ENCODE measurements at places on chromosomes 5 and 9.

GRCh38 chr5:180170810-180171567 lies 38.0 kb downstream of the RASGEF1C start:
- no peak for DNase-seq

GRCh38 chr5:150645070-150645700 lies 4.7 kb downstream of the SYNPO start:
- peak; percentile 83 for DNase-seq

DNA sequence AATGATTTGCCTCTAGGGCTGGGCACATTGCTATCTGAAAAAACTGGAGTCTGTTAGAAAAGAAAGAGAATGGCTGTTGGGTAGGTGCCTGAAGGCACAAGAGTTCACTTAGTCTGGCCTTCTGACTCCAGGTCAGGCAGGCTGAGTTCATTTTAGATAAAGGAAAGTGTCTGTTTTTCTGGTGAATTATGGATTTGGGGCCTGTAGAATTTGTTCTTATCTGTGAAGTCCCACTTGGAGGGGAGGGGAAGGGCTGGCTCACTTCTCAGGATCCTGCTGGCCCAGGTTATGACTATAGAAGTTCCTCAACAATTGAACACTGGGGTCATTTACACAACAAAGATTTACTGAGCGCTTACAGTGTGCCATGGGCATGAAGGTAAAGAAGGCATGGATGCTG lies 11.5 kb upstream of the SEPTIN8 start:
- DNase-seq: no peak

DNA sequence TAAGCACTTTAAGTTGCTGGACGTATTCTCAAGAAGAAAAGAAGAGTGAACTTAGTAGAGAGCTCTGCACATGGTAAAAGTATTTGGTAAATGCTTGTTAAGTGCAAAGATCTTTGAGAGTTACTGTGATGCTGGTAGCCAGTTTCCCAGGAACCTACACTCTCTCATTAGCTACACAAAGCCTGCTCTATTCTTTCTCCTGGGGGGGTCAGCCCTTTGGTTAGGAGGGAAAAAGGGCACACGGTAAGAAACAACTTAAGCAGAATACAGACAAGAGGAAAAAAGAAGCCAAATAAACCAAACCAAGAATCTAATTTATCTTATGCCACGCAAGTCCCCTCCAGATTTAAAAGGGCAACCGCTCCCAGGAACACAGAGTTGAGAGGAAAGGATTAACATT lies 1100.1 kb upstream of the CDH10 start:
- no peak for DNase-seq

- no peak for DNase-seq
Measured at GRCh38 chr9:128163523-128164306, 3.6 kb downstream of the BBLN start.

- peak; percentile 22 for DNase-seq
Measured at GRCh38 chr5:109907731-109908130, 218.0 kb downstream of the MAN2A1 start.

GRCh38 chr5:81779125-81779915 lies 28.4 kb upstream of the SSBP2 start:
- no peak for DNase-seq

DNA sequence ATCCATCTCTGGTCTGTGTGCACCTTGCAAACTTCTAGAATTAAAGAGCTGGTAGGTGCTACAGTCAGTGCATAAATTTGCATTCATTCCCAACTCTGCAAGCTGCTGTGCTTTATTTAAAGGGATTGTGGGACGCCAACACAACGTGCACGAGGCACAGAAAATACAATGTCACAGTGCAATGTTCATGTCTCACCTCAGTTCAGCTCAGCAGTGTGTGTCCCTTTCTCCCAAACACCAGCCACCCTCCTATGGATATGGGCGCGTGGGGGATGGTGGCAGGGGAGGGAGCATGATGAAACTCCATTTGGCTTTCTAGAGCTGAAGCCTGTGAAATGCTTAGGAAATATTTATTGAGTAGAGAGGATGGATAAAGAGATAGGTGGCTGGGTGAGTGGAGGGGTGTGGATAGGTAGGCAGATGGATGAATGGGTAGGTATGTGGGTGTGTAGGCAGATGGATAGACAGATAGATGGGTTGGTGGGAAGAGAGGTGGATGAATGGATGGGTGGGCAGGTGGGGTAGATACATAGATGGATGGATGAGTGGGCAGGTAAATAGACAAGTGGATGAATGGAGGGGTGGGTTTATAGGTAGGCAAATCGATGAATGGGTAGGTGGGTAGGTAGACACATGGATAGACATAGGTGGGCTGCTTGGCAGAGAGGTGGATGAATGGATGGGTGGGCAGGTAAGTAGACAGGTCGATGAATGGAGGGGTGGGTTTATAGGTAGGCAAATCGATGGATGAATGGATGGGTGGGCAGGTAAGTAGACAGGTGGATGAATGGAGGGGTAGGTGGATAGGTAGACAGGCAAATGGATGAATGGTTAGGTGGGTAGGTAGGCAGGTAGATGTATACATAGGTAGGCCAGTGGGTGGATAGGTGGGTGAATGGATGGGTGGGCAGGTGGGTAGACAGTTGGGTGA lies 92.7 kb upstream of the FCN2 start:
- DNase-seq: no peak

DNA sequence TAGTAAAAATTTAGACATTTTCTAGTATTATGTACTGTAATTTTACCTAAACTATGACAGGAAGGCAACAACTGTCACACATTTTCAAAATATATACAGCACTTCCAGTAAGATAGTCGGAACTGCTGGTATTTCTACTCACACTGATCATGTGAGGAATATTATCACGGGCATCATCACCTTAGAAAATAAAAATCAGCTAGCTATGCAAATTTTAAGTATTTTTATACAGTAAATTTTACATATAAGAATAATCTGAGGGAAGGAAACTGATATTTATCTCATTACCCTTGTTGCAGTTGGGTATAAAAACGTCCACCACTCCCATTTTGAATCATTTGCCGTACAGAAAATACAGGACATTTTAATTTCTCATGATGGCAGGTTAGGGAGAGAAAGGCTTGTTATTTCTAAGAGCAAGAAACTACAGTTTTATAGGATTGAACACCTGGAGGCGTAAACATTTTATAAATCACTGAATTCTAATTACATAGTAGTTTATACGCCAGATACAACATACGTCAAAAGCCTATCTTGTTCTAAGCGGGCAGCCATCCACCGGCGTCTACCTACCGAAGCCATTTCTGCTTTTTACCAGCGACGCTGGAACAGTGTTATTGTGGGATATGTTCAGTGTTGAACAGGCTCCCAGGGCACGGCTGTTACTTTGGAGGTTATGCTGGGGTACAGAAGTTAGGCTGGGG lies 729 bp upstream of the TNPO1 start:
- DNase-seq: no peak

DNA sequence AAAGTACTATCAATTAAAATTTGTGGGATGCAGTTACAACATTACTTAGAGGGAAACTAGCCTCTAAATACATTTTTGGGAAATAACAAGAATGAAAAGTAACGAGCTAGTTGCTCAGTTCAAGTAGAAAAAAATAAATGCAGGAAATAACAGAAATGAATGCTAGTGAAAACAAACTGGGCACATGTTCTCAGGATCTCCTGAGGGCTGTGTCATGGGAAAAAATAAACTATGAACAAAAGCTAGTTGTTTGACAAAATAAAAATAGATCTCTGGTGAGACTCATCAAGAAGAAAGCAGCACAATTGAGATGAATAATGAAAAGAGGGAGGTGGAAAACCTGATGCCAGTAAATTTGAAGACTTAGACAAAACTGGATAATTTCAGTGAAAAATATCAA lies 16.3 kb downstream of the IDNK start:
- no peak for DNase-seq

GRCh38 chr5:149149942-149150341 lies 8.6 kb downstream of the ABLIM3 start:
- no peak for DNase-seq

- no peak for DNase-seq
Measured at GRCh38 chr9:95499847-95500246, 16.9 kb downstream of the PTCH1 start.

- no peak for DNase-seq
Measured at GRCh38 chr9:28378231-28378630, 805.0 kb upstream of the C9orf72 start.

- no peak for DNase-seq
Measured at GRCh38 chr9:125295657-125296056, 34.0 kb downstream of the GAPVD1 start.

DNA sequence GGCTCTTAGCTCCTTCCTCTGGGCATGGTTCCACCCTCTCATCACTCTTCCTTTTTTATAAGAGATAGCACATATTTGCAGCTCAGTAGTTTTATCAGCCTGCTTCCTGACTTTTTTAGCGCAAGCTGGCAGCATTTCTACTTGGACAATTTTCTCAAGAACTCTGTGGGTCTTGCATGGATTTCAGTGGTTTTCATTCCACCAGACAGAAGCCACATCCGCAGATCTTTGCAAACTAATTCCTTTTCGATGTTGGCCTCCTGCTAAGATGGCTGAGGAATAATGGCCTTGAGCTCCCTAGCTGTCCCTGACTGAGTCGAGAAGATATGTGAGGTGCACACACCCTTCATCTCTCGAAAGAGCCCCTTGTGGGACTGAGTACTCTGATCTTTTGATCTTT lies 49.5 kb downstream of the GALNT12 start:
- no peak for DNase-seq

DNA sequence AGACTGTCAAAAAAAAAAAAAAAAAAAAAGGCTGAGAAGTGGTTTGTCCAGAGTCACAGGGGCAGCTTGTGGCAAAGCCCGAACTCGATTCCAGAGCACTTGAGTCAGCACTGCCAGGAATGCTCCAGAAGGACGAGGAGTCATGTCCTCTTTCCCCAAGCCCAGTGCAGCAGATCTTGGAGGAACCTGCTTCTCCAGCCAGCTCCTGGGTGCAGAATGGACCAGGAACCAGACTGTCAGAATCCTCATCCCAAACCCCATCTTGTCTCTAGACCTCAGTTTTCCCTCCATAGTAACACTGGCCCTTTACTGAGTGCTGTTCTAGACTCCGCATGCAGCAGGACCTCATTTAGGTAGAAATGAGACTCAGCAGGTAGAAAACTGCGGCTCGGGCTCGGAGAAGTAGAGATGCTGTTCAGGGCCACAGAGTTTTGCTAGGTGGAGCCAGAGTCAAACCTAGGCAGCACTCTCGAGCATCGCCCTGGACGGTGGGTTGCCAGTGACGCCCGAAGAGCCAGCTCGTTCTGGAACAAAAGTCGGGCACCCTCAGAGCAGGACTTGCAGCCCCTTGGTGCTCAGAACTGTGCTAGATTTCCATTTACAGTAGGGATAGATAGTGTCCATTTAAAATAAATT lies 15.4 kb downstream of the CD74 start:
- peak; percentile 76 for DNase-seq

DNA sequence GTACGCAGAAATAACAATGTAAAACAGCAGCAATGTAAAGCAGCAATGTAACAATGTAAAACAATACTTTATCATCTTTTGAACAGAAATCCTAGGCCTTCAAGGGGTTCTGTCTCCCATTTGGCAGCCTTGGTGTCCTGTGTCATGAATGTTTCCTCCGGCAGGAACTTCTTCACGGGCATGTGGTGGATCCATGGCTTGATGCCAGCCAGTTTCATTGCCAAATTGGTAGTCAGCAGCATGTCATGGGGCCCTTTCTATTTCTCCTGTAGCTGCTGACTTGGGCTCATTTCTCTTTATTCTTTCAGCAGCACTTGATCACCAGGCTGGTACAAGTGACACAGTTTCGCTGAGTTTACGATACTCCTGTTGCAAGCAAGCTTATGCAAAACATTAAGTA lies 275.3 kb downstream of the HTR1A start:
- DNase-seq: no peak

- no peak for DNase-seq
Measured at GRCh38 chr5:99948850-99949249, 586.3 kb upstream of the FAM174A start.

GRCh38 chr5:12385095-12385494 lies 480.8 kb upstream of the CTNND2 start:
- DNase-seq: no peak

GRCh38 chr9:84296146-84296843 lies 44.3 kb downstream of the SLC28A3 start:
- DNase-seq: peak; percentile 37

DNA sequence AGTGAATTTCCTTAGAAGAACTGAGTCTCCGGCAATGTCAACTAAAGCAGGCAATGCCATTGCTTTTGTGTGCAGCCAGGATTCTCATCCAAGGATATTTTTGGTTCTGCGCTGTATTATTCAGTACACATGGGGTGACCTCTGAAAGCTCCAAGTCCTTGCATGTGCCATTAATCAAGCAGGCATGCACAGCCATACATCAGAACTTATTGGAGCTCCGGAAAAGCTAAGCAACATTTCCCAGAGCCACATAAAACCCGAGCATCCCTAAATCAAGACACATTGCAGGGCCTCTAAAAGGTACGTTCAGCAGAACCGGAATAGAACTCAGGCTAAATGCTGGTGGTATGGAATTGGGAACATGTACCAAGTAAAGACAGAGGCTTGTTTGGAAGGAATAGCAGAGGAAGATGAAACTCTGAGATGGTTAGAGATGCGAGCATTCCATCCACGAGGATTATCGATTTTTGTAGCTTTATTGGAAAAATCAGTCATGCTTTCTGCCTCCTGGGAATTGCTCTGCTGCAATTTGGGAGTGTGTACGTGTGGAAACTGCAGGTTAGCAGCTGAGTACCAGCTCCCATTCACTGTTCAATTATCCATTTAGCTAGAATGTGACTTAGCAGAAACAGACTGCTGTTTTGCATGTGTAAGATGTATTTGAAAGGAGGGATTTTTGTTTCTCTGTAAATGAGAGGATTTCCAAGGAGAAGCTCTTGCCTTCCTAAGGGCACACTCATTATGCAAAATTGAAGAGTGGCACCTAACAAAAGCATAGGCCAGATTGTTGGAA lies 143.7 kb upstream of the WWC1 start:
- DNase-seq: no peak

DNA sequence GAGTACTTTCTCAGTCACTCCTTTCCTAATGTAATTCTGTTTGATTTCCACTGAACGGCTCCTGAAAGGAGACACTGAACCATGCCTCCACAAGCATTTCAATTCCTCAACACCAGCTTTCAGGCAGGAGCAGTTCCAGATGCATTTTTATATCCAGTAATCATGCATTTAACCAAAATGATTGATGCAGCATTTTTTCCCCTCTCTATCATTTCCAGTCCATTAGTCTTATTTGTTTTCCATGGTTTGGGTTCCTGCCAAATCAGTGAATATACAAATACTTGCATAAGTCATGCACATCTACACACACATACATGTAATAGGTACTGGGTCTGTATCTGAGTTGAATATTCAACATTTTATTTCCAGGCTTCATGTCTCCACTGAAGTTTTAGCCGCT lies 122.7 kb downstream of the GRIA1 start:
- peak; percentile 29 for DNase-seq
